Cortex of kidney (tissue), 1 donor: ENCODE measurements at places on chromosomes 16 and 17.

- DNase-seq = no peak
Measured at GRCh38 chr17:80308692-80309517, 48.3 kb downstream of the RNF213 start.

- DNase-seq = no peak
Measured at GRCh38 chr17:28110184-28110583, 67.7 kb downstream of the NLK start.

GRCh38 chr17:17506893-17507464, 10.8 kb upstream of the RASD1 start:
- no peak for DNase-seq

- DNase-seq = no peak
Measured at GRCh38 chr17:61361084-61361483, 38.6 kb upstream of the TBX2 start.
